ENCODE measurements at places on chromosomes 3 and 15.
A peak's percentile ranks its signal among the peaks of the same experiment; 100 is the strongest.

DNA sequence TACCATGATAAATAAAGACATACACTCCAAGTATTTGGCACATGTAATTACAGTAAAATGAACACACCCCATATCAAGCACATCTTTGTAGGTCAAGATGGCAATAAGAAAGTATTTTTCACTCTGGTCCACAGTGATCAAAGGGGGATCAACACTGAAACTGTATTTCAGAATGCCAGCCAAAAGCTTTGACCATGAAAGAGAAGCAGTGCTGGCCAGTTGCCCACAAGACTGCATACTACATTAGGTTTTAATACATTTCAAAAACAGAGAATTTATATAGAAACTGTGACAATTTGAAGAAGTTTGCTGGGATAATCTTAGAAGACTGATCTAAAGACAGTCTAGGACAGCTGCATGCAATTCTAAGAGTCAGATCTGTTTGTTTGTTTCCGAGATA, 1035.3 kb downstream of the FHIT start:
- DNase-seq = no peak

DNA sequence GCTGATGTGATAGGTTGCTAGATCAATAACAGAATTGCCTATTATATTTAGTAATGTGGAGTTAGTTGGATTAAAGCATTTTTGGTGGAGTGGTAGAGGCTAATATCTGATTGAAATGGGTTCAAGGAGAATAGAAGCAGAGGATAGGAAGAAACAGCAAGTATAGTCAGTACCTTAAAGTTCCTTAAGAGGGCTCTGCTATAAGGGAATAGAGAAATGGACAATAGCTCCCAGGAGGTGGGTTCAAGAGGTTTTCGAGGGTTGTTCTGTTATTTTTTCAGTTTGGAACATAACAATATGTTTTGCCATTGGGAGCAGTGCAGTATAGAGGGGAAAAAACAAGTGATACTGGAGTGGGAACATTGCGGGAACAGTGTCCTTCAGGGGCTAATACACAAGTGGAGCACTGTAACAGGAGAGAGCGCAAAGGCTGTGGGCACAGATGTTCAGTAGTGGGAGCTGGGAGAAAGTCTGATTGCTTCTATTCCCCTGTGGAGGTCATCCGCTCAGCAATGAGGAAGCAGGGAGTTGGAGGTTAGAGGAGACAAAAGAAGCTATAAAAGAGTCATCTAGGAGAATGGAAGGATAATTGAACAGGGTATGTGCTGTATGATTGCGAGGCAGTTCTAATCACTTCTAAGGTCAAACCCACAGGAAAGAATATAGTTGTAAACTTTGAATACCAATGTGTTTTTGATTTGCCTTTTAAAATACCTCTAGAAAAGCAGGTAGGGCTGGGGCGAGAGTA, 3.3 kb downstream of the MRPS11 start:
- DNase-seq = no peak

DNA sequence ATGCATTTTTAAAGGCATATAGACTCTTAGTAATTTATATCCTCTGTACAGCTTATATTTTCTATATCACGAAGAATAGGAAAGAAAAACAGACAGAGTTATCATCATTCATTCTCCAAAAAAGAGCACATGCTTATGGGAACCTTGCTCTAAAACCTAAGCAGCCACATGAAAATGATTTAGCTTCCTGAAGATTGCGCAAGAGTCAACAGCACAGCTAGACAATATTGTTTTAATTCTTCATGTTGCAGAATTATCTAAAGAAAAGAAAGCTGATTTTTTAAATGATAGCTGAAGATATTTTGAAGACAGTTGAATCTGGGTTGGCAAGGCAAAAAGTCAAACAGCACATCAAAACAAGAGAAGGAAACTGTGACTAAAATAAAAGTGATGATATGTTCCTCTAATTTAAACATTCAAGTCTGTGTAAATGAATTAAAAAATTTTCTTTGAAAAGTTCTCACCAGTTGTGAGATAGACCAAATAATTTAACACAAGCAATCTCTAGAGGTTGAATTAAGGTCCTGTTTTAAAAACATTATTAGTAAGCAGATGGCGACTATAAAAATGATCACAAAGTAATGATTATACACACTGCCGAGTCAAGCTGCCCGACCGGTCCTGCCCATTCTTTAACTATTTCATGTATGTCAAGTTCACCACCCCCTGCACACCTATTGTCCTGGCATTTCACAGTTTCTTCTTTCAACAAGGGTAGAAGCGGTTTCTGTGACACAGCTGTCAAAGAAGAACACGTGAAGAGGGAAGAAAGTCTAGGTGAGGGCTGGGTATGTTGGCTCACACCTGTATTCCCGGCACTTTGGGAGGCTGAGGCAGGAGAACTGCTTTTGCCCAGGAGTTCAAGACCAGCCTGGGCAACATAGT, 74.2 kb upstream of the BHLHE40 start:
- DNase-seq = peak; percentile 20

DNA sequence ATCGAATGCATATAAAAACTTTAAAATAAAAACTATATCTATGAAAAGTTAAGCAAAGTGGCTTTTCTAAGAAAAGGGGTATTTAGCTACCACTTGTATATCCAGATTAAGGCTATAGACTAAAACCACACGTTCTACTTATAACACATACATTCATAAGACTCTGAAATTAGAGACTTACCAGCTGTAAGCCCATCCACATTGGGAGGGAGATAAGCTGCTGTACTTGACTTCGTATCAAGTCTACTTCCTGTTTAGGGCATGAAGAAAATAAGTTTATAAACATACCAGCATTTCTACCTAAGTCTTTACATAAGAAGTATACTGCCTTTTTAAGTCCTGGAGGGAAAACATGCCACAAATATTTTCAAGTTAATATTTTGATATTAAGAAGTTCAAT, 27.7 kb downstream of the AQR start:
- DNase-seq = no peak

DNA sequence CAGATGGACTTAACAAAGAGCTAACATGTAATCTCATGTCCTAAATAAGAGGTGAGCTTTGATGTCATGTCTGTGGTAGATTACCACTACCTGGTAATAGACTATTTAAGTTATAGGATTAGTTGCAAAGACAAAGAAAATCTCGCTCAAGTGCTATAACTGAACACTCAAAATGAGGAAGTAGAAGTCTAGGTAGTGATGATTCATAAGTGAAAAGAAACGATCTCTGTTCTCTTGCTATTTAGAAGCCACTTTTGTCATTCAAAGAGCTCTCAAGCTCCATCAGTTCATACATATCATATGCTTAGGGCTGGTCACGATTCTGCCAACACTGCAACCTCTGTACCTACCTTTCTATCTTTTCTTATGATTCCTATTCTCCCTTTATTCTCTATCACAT, 110.9 kb downstream of the EDEM1 start:
- DNase-seq = no peak

DNA sequence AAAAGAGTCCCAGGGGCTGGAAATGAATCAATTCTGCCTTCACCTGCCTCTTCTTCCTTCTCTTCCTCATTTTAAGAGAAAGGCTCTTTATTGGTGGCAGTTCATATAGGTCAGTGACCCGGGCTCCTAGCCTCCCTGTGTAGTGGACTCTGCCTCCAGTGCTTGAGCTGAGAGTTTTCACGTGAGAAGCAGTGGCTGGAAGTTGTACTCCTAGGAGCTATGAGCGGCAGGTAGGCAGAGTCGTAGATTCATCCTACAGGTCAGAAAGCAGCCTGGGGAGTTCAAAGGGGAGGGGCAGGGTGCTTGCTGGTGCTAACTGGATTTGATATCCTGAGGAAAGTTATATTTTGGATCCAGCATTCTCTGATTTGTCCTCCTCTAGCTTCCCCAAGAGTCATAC, 101.1 kb downstream of the RPLP1 start:
- no peak for DNase-seq

- peak; percentile 59 for DNase-seq
These were observed 86.3 kb downstream of the IGF1R start for GRCh38 chr15:98734466-98735199.

DNA sequence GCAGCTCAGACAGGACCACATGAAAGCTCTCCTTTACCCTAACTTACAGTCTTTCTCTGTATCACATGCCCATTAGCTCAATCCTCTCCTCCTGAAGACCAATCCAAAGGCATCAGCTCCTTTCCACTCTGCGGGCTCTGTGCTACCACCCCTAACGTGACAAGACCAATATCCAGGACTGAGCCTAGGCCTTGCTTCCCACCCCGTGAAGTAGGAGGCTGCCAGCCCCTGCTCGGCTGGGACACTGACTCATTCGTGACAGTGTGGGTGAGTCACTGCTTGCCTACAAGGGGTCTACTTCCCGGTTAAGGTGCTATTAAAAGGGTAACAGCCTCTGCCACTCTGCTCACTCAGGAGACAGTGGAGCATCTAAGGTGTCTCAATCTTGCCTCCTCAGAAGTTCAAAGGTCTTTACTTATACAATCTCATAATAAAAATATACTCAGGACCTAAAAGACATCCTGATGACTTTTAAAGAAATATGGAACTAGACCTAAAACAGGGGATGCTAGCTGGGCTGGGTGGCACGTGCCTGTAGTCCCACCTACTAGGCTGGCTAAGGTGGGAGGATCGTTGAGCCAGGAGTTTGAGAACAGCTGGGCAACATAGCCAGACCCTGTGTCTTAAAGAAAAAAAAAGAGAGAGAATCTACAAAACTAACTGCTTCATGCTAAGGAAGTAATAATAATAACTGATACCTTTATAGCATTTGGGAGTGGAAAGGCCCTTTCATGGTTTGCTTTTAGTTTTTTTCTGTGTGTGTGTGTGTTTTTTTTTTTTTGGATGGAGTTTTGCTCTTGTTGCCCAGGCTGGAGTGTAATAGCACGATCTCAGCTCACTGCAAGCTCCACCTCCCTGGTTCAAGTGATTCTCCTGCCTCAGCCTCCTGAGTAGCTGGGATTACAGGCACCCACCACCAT, 55.0 kb downstream of the TMEM44 start:
- peak; percentile 94 for DNase-seq

- no peak for DNase-seq
These were observed 608.4 kb upstream of the CFAP20DC start for GRCh38 chr3:59658274-59658673.

DNA sequence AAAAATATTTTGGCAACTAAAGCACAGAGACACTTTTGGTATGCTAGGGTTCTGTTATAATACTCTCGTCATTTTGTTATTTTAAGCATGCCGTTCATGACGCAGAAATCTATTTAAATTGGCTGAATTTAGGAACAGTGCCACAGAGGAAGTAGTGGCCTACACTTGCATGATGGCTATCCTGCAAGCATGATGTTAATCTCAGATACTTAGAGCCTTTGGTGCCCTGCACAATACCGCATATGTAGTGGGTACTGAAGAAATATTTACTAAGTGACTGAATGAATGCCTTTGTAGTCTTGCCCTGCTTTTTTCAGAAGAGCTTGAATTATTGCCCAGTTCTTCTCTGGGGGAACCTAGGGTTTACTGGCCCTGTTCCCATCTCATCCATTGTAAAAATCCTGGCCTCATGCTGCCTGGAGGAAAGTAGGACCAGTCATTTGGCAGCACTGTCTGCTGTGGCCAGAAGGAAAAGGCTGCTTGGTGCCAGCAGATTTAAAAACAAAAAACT, 79.0 kb downstream of the SERPINI1 start:
- DNase-seq = peak; percentile 85

- peak; percentile 85 for DNase-seq
These were observed 29.3 kb upstream of the TPM1 start for GRCh38 chr15:63013052-63013808.

GRCh38 chr3:55532806-55533205, 45.7 kb upstream of the WNT5A start:
- no peak for DNase-seq

DNA sequence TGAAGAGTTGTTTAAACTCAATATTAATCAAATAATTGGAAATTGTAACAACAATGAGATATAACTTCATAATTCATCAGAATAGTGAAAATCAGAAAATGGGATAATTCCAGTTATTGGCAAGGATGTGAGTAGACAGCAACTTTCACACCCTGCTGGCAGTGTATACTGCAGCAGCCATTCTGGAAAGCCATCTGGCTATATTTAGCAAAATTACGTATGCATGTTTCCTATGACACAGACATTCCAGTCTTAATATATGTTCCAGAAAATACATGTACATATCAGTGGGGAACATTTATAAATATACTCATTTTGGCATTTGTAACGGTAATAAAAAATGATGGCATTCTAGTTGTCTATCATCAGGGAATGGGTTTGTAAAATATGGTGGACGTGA, 564.1 kb downstream of the GBE1 start:
- DNase-seq = no peak

- DNase-seq = peak; percentile 41
These were observed 483.1 kb downstream of the NAALADL2 start for GRCh38 chr3:175342196-175342595.

- DNase-seq = peak; percentile 90
These were observed 39.6 kb downstream of the SEMA6D start for GRCh38 chr15:47756872-47757271.

GRCh38 chr3:182682263-182683241, 110.8 kb upstream of the ATP11B start:
- DNase-seq = peak; percentile 24

DNA sequence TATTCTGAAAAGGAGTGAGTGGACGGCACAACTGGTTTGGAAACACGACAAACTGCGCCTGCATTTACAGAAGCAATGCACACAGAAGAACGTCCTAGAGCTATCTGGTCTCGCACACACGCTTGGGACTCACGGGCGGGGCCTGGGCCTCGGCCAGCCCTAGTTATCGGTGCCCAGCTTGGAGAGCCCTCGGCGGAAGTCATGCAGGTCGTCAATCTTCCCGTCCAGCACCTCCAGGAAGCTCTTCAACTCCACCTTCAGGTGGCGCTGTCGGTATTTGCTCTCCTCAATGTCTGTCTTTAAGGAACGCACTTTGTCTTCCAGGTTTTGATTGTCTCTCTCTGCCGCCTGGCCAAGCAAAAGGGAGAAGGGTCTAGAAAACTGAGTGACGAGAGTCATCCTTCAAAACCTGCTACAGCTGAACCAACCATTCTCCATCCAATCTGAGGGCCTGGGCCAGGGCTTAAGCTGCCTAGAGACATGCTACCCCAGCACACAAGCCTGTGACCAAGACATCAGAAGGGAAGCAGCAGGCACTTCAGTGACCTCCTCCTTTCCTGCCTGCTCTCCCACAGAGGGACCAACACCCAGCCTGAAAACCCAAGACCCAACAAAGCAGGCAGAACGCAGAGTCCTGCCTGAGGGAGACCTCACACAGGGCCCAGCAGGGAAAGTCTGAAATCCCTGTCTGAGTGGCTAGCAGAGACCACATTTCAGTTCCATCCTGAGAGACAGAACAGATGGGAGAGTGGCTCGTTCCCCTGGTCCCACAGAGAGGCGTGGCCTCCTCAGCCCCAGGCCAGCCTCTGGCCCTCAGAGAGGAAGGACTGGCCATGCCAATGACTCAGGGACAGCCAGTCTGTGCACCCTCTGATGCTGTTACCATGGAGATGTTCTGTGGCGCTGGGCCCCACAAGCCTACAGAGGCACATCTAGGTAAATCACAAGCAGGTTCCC, 40.4 kb downstream of the WHAMM start:
- DNase-seq = peak; percentile 70

GRCh38 chr3:48240000-48240963, 622 bp upstream of the ZNF589 start:
- DNase-seq = no peak

DNA sequence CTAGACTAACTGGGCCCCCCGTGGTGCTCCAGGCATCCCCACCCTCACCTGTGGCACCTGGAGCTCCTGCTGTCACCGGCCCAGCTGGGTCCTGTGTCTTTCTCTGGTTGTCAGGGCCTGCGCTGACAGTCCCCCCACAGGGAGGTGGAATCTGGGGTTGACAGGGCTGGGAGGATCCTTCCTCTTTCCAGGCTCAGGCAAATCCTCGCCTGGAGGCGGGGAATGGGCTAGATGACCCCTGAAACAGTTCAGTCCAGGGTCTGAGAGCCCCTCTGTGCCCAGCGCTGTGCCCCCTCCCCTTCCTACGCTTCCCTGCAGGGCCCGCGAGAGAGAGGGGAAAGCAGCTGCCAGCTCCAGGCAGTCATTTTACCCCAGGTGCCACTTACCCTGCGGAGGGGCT, 50.1 kb upstream of the MCF2L2 start:
- no peak for DNase-seq
